ENCODE measurements at places on chromosomes 4 and X. TPM values are rescaled to one million over a fixed set of nuclear protein-coding genes. Genes with fewer than 3 reads are reported as not detected.

Gene GAGE12H
- total RNA-seq: not detected

Gene PRR32
- total RNA-seq: not detected

Gene PAGE2
- total RNA-seq: not detected

Gene CT45A3
- total RNA-seq: not detected

- no peak for DNase-seq
- H3K27ac ChIP-seq: no peak overlapping the region
- no peak overlapping the region for H3K4me3 ChIP-seq
- no peaks in the 10 kb centered on the region for H3K4me1 ChIP-seq
Observed at GRCh38 chr4:79588679-79589078, 180.7 kb upstream of the GK2 start.
